Gastrocnemius medialis (tissue), 4 donors: ENCODE measurements at places on chromosomes 4 and X. TPM values are rescaled to one million over a fixed set of nuclear protein-coding genes. Genes with fewer than 3 reads are reported as not detected.

DNA sequence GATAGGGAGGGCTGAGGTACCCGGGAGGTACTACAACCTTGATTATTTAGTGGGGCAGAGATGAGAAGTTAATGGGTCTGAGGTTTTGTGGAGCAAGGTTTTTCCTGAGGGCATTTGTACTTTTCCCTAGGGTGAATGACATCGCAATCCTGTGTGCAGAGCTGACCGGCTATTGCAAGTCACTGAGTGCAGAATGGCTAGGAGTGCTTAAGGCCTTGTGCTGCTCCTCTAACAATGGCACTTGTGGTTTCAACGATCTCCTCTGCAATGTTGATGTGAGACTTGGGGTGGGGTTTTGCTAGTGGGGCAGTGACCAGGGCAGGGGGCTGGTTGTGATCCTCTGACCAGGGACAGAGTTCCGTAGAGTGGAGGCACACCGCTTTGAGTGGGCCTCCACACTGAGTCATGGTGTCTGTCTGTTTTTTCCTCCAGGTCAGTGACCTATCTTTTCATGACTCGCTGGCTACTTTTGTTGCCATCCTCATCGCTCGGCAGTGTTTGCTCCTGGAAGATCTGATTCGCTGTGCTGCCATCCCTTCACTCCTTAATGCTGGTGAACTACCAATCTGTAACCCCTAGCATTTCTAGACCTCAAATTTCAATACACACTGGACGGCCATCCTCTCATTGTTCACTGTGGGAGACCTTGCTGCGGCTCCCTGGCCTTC lies 9.9 kb downstream of the MED12 start:
- no peak for DNase-seq

- DNase-seq: no peak
Observed at GRCh38 chrX:8730812-8731558, 952 bp downstream of the ANOS1 start.

The RRH gene
- total RNA-seq: not detected

DNA sequence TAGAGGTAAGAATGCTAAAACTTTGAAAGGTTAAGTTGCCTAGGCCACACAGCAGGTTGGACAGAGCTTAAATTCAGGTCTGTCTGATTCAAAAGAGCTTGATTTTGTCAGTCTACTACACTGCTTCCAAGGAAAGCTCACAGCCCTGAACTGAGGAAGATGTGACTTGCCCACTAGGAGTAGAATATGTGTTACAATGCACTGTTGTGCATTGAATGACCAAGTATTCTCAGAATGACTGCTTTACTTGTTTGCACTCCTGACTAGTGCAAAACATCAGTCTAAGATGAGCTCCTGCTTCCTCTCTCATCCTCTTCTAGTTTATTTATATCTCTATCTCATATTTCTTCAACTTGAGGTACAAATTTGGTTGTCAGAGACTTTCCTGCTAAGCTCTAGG lies 56.2 kb downstream of the AWAT2 start:
- no peak for DNase-seq
